ENCODE measurements at places on chromosomes 4 and X.

- DNase-seq: no peak
Measured at GRCh38 chr4:30945586-30945985, 225.4 kb downstream of the PCDH7 start.

GRCh38 chrX:55014897-55015299 is 14.7 kb downstream of the APEX2 start:
- no peak for DNase-seq

GRCh38 chrX:106862972-106863688 is 40.0 kb downstream of the RIPPLY1 start:
- DNase-seq: no peak

DNA sequence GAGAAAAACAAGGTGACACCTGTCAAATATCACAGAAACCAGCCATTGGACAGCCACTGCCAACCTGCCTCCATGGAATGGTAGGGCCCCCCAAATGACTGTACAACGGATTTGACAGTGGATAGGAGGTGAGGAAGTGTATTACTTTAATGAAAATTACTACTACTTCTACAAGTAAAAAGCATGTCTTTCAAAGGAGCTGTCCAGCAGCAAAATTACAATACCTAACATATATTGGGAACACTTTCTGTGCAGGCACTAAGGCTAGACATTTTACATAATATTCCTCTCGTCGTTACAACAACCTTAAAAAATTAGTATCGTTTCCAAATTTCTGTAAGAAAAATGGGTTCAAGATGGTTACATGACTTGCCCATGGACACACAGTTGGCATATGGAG is 14.9 kb downstream of the PPP3CA start:
- DNase-seq: no peak

GRCh38 chrX:41468647-41469323 is 21.6 kb downstream of the NYX start:
- no peak for DNase-seq

DNA sequence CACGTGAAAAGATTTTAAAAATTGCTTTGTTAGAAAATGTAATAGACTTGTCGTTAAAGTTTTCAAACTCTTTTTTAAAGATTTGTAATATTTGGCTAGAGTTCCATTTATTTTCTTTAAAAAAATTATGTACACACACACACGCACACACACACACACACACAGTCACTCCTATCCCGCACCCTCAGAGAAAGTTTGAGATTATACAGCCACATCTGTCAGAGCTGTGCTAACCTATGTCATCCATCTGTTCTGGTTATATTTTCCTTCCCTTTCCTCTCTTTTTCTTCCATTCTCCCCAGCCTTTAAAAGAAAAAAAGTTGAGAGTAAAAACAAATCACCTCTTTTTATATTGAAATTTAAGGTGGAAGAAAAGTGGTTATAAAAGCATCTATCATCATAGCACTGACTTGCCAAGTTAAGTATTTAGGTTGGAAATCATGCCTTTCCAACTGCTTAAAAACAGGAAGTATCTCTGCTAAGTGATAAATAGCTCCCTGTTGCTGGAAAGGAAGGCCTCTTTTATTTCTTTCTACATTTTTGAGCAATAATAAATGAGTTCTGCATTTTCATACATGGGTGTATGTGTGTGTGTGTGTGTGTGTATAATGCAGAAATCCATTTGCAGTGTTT is 163.3 kb upstream of the SPRY1 start:
- no peak for DNase-seq

- DNase-seq: no peak
Measured at GRCh38 chr4:160795216-160795615, 1368.6 kb downstream of the FSTL5 start.

DNA sequence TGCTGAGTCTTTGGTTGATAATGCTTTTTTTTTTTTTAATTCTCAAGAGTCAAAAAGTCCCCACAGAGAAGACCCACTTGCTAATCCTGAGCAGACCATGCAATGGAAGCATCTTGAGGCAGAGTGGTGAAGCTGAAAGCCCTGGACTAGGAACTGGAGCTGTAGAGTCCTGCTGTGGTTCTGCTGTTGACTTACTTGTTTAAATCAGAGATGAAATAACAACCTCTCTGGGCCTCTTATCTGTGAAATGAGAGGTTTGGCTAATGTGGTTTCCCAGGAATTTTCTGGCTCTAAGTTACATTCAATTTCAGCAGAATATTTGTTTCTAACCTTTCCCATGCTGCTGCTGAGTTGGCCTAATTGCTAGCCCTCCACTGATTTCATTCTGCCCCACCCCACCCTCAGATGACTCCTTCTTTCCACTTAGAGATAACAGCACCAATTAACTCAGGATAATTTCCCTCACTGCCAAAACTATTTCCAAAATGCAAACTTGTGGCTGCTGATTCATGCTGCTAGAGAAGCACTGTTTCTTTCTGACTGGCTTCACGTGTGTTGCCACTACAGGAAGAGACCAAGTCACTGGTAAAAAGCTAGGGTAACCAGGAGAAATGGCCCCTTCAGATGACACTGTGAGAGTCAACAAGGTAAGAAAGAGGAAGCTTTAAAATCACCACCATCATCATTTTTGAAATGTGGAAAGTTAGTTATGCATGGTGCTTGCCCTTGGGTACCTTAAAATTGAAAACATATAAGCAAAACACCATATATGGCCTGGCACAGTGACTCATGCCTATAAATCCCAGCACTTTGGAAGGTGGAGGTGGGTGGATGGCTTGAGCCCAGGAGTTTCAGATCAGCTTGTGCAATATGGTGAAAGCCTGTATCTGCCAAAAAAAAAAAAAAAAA is 326.4 kb downstream of the DCHS2 start:
- DNase-seq: no peak

- DNase-seq: no peak
Measured at GRCh38 chrX:41518127-41518840, 71.1 kb downstream of the NYX start.

DNA sequence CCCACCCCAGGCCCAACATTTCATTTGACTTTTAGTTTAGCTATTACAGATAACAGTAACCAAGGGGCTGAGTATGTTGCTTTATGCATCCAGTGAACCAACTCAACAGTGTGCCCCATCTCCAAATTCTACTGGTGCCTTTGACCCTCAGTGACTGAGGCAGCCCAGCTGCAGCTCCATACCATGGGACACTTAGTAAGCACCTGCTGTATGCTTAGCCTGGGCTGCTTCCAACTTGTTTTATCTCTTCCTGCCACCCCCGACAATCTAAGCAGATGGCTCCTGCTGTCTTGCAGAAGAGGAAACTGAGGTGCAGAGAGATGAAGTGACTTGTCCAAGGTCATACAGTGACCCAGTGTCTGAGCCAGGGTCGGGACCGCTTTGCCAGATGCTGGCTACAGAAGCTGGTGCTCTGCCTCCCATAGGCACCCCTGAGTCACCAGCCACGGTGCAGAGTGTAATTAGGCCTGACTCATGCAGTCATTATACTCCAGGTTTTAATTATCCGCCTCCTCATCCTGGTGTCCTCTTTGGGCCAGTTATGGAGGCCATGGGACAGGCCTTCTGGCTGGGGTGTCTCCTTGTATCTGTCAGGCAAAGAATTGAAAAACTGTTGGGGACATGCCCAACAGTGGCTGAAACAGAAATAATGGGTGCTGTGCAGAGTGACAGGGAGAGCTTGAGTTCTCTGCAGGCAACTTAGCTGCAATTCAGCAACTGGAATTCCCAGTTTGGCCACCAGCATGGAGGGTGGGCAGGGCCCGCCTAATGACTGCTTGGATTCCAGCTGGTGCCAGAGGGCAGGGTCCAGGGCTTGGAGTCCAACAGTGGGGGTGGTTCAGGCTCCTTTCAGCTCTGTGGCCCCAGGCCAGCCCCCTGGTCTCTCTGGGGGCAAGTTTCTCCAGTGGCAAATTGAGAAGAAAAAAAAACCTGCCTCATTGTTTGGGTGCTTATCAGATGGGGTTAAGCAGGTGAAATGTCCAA is 8.2 kb upstream of the GPR78 start:
- no peak for DNase-seq

GRCh38 chrX:68832101-68832416 is 3.2 kb downstream of the EFNB1 start:
- no peak for DNase-seq

DNA sequence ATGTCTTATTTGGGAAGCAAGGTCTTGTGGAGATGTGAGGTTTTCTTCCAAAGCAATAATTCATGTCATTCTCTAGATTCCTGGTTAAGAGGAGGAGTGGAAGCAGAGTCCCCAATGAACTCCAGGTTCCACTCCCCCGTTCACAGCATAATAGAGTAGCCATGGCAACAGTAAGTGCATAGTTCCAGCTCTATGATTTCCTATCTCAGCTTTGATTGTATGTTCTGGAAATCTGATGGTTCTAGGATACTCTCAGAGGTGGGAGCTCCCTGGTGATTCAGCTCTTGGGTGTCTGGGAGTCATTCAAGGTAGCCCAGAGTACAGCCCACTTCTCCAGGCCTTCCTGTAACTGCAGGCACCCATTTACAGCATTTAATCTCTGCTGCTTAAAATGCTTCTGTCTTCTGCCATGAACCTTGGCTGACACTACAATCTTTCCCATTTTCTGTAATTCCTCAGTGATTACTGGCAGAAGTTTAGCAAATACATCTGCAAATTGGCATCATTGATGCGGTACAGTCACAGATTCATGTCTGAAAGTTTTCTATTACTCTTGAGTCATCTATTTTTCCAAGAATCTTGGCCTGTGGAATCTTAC is 242.0 kb downstream of the MAPK10 start:
- DNase-seq: no peak

DNA sequence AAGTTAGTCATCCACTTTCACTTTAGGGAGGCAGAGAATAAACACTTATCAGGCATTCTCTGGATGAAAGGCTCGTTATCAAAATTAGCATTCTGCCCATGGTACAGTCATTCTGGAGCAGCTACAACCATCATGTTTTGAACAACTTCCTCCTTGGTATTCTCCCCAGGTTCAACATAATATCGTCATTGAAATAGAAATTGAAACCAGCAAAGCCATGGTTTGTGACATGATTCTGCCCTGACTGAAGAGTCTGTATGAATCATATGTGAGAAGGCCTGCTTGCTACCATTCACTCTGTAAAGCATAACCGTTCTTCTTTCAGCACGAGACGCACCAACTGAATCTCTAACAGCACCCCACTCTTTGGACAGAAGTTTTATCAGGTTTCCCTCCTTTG is 127.5 kb upstream of the RADX start:
- DNase-seq: no peak

DNA sequence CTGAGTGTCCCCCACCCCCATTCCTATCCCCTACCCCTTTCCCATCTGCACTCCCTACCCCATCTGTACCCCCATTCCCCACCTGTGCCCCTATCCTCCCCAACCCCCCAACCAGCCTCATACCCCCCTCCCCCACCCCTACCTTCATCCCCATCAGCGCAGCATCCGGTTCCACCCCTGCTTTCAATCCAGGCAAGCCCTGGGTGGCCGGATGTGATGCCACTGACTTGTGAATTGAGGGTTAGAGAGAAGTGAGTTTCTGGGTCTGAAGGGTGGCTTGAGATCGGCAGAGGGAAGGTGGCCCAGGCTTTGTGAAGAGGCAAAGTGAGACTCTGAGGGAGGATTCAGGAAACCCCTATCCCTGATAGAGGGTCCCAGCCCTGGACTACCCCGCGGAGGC is 7.8 kb downstream of the MAGEA4 start:
- DNase-seq: no peak

DNA sequence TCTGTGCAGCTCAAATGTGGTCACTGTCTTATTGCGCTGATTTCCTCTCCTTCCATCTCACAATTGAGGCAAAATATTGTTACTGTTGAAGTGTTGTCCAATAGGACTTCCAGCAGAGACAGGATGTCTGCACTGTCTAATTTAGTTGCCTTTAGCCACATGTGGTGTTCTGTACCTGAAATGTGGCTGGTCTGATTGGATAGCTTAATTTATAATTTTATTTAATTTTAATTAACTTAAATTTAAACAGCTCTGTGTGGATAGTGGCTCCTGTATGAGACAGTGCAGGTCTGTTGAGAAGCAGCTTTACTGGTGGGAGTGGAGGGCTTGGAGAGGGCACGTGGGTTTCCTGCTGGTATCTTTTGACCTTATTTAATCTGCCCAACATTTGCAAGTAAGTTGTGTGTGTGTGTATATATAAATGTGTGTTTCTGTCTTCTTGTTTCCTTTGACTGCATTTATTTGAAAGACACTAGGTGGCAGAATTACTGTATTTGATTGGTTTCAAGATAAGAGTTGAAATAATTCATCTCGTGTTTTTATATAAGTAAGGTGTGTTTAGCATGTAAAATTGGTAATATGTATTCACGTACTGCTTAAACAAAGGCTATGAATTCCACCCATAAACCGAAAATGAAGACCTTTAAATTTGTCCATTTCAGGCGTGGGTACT is 55.3 kb upstream of the MSANTD1 start:
- DNase-seq: peak; percentile 74

- DNase-seq: no peak
Measured at GRCh38 chr4:84647312-84647884, 64.5 kb downstream of the CDS1 start.

GRCh38 chrX:79412166-79412565 is 45.0 kb upstream of the ITM2A start:
- DNase-seq: no peak

DNA sequence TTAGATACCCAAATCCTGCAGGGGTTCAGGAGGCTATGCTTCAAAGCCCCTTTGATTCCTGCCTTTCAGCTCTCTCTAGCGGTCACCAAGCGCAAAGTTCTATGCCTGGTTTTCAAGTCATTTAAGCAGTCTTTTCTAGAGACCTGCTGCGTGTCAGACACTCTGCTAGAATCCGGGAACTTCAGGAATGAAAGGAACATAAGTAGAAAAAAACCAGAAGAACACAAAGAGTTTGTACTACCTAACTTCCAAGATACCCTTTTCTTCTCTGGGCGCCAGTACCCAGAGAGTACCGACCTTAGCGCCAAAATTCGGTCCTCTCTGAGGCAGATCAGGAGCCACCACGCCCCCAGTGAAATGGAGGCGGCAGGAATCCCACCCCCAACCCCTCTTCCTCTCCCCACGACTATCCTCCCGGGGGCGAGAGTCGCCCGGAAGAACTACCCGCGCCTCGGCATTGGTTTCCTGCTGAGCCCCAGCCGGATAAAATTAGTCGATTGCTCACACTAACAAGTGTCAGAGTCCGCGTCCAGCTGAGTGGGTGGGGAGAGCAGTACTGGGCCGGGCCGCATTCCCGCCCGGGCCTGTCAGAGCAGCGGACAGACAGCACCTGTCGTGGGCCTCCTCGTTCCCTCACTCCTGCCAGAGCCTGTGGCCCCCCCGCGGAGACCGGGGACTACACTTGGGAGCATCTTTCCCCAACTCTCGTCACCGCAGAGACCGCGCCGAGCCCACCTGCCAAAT is 78.8 kb downstream of the RLIM start:
- DNase-seq: peak; percentile 29

DNA sequence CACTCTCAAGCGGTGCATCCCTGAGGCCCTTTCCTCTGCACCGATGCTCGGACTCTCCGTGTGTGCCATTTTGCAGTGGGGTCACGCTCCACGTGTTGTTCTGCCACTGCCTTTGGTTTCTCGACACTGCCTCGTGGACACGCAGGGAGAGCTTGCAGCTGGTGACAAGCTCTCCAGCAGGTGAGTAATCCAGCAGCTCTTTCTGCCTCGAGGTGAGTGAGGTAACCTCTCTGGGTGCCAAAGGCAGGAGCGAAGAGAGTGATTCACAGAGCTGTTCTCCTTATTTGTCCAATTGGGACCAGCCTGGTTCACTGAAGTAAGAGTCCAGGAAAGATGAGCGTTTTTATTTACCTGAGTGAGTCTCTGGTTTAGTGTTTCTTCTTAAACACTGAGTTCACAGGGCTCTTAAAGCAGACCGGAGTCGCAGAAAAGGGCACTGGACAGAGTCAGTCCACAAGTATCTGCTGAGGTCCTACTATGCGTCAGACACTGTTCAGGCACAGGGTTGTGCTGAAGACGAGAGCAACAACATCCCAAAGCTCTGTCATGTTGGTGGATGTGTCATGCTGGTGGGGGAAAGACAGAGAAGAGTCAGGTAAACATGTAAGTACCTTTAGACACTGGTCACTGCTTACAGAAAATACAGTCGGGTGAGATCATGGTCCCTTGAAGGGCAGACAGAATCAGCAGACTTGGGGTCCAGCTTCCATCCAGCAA is 61.8 kb downstream of the FHDC1 start:
- DNase-seq: no peak
